Activated T-cell treated with anti-CD3 and anti-CD28 coated beads for 48 hours (primary cell): ENCODE measurements at places on chromosomes 7 and 10.

GRCh38 chr7:26413007-26413691 is 121.5 kb downstream of the SNX10 start:
- no peak for DNase-seq

DNA sequence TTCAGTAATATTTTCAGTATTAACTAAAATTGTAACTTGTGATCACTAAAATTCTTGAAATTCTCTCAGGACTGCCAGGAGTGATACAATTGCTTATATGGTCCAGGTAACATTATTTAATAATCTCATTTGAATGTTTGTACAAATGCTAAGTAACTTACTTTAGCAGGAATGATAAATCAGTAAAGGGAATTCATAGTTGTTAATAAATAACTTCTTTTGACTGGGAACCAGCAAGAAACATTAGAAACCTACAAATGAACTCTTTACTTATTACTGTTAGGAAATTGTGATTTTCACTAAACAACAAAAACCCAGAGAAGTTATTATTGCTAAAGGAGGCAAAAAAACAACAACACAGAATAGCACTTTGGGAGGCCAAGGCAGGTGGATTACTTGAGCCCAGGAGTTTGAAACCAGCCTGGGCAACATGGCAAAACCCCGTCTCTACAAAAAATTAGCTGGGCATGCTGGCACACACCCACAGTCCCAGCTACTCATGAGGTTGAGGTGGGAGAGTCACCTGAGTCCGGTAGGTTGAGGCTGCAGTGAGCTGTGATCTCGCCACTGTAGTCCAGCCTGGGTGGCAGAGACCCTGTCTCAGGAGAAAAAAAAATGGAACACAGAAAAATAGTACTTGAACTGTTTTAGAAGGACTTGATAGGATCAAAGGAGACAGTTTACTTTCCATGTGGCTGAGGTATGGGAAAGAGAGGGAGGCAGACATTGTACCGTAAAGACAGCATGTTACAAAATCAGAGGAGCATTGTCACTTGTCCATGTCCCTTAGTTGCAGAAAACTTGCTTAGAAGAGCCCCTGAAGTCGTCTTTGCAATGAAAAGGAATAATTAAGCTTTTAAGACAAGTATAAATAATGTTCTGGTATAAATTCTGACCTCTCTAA is 53.1 kb downstream of the SHOC2 start:
- DNase-seq, result no peak

DNA sequence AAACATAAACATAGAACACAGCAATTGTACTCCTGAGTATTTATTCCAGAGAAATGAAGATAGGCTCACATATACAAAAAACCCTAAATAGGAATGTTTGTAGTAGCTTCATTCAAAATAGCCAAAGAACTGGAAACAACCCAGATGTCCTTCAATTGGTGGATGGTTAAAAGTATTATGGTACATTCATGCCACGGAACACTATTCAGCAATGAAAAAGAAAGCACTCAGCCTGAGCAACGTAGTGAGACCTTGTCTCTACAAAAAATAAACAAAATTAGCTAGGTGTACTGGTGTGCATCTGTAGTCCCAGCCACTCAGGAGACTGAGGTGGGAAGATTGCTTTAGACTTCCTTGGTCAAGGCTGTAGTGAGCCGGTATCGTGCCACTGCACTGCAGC is 94.4 kb downstream of the RAPGEF5 start:
- no peak for DNase-seq

- no peak for DNase-seq
Observed at GRCh38 chr7:41116817-41117216, 586.1 kb downstream of the INHBA start.

- no peak for DNase-seq
Observed at GRCh38 chr7:38163671-38164070, 14.4 kb upstream of the STARD3NL start.
